ENCODE measurements at places on chromosomes 11 and 22. TPM values are rescaled to one million over a fixed set of nuclear protein-coding genes. Genes with fewer than 3 reads are reported as not detected.

The TSPAN18 gene
- 24.5 TPM for polyA plus RNA-seq

The CREB3L1 gene
- 31.5 TPM for polyA plus RNA-seq

The RAC2 gene
- 6.3 TPM for polyA plus RNA-seq

The TBX1 gene
- polyA plus RNA-seq = 2.0 TPM

The NRGN gene
- 9.6 TPM for polyA plus RNA-seq

The RFPL1 gene
- not detected for polyA plus RNA-seq

The CHRNA10 gene
- polyA plus RNA-seq = 0.13 TPM

The CTTN gene
- polyA plus RNA-seq = 333 TPM

The SLC25A45 gene
- 2.4 TPM for polyA plus RNA-seq

The C22orf31 gene
- 1.9 TPM for polyA plus RNA-seq

The OR52B2 gene
- polyA plus RNA-seq = not detected

The DEFB108B gene
- not detected for polyA plus RNA-seq

The E2F8 gene
- polyA plus RNA-seq = 0.55 TPM

The OR52I2 gene
- polyA plus RNA-seq = not detected

The COX8A gene
- polyA plus RNA-seq = 358 TPM

The RIMBP3B gene
- 0.13 TPM for polyA plus RNA-seq

The KMT5B gene
- polyA plus RNA-seq = 45.1 TPM

The MTMR3 gene
- polyA plus RNA-seq = 23.5 TPM

The VPS26B gene
- polyA plus RNA-seq = 25.4 TPM

The WBP2NL gene
- 1.6 TPM for polyA plus RNA-seq

The GNAZ gene
- 14.4 TPM for polyA plus RNA-seq

The SPA17 gene
- 14.8 TPM for polyA plus RNA-seq

The PRRG4 gene
- 1.3 TPM for polyA plus RNA-seq

The HPX gene
- polyA plus RNA-seq = 1.8 TPM

The CHRDL2 gene
- not detected for polyA plus RNA-seq
